ENCODE measurements at places on chromosomes 16 and 17.

GRCh38 chr17:66829386-66829864 lies 5.5 kb upstream of the CACNG5 start:
- no peak for DNase-seq

DNA sequence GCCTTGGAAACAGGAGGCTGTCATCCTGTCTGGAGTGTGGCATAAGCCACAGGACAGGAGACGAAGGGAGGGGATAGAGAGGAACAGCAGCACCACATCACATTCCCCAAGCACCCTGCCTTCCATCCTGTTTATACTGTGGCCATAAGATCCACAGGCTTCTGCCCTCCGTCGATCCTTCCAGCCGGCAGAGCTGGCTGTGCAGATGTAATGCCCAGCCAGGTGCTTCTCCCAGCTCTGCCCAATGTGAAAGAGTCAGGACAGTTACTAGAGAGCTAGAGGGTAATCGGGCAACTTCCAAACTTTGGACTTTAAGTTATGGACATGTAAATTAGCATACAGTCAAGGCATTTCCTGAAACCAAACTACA lies 368.4 kb downstream of the SOX9 start:
- no peak for DNase-seq

DNA sequence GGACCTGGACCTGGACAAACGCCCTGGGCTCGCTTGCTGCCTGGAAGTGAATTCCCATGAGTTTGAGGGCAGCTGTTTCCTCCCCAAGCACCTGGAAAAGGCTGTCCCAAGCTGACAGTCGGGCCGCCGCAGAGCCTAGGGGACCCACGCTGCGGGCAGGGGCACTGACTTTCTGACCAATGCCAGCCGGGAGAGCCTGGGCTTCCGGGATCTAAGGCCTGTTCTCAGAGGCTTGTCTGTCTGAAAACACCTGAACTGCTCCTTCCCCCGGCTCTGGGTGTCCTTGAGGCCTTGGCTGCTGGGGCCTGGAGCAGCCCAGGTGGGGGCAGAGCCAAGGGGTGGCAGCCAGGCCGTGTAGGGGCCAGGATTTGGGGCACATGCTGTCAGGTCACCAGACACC lies 72.6 kb downstream of the LMF1 start:
- no peak for DNase-seq

GRCh38 chr16:58032710-58033293 lies 7.2 kb downstream of the MMP15 start:
- no peak for DNase-seq

- no peak for DNase-seq
These were observed 45.4 kb upstream of the CCL1 start for GRCh38 chr17:34408439-34408838.

DNA sequence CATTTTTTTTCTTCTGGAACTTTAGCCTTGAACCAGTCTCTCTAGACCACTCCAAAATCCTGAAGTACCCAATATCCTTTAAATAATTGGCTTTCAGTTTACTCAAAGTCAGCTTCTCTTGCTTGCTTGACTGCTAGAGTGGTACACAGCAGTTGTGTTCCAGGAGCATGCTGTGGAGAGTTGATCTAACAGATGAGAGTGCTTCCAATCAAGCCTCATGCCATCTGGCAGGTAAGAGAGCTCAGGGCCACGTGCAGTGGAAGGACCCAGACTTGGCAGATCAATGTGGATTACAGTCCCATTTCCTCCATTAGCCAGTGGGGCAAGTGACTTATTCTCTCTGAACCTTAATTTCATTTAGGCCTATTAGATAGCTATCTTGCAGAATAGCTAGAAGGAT lies 15.7 kb downstream of the CNEP1R1 start:
- no peak for DNase-seq

DNA sequence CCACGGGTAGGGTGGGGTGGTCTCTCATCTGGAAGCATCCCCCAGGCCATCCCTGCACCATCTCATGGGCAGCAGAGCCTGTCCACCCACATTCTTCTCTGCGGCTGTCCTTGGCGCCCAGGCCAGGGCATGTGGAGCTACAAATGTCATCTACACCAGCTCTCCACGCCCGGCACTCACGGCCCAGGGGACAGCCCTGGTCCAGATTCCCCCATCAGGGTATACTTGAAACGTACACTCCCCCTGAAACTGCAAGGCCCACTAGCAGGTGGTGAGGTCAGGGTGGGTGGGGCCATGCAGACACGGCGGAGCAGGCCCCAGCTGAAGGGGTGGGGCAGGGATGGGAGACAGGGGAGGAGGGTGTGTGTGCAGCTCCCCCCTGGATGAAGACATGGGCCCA lies 3.2 kb upstream of the SOX8 start:
- no peak for DNase-seq

GRCh38 chr16:482468-483185 lies 44.9 kb upstream of the CAPN15 start:
- no peak for DNase-seq

DNA sequence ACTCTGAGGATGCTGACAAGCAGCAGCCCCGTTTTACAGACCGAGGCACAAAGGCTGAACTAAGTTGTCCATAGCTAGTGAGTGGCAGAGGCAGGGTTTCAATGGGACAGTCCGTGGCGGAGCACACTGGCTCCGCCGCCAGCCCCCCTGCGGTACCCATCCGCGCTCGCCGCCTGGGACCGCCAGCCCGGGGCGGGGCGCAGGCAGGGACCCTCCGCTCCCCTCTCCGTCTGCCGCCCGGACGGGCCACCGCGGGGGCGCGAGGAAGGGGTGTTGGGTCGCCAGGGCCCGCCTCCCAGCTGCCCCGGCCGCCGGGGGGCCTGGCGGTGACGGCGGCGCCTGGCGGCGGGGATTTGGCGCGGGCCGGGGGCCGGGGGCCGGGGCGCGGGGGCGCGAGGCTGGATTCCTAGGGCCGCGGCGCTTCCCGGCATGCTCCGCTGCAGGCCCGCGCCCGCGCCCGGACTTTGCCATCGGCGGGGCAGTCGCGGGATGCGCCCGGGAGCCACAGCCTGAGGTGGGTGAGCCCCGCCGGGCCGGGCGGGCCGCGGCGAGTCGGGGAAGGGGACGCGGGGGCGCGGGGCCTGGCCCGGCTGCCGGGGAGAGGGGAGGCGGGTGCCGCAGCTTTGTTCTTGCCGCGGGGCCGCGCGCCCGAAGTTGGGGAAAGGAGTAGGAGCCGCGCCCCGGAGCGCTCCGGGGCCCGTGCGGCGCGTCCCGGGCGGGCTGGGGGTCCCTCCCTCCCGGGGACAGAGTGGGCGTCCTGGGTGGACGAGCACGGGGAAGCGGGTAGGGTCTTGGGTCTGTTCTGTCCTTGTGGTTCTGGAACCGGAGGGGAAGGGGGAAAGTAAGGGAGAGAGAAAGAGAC lies at the start of gene TMEM98:
TSS of gene TMEM98 (plus strand) at position 430 of the 862 bp plus-strand sequence. CDS start 3,376 bp downstream, outside the sequence.
- DNase-seq, result no peak

GRCh38 chr16:66322174-66322573 lies 44.3 kb upstream of the CDH5 start:
- DNase-seq, result no peak

- no peak for DNase-seq
These were observed 40.0 kb upstream of the TAC4 start for GRCh38 chr17:49887744-49888360.

DNA sequence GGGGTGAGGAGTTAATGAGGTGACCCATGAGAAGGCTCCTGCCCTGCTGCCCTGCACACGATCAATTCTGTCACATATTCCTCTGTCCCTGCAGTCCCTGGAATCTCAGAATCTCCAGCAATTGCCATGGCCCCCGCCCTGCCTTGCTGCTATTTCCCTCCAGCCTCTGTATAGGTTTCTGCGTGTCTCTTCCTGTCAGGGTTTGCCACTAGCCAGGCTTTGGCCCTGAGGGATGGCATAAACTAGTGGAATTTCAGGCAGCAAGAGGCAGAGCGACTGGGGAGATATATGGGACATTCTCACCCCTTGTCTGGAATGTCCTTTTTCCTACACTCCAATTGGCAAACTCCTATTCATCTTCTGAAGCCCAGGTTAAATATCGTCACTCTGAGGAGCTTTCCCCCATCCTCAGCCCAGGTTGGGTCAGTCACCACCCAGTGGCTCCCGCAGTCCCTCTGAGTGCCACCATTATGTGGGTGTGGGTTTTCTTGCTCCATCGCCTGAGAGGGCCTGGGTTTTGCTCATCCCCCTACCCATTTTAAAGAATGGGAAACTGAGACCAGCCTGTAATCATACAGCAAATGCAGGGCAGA lies 15.5 kb upstream of the NATD1 start:
- no peak for DNase-seq

GRCh38 chr17:56173958-56174835 lies 20.9 kb downstream of the ANKFN1 start:
- DNase-seq, result no peak

DNA sequence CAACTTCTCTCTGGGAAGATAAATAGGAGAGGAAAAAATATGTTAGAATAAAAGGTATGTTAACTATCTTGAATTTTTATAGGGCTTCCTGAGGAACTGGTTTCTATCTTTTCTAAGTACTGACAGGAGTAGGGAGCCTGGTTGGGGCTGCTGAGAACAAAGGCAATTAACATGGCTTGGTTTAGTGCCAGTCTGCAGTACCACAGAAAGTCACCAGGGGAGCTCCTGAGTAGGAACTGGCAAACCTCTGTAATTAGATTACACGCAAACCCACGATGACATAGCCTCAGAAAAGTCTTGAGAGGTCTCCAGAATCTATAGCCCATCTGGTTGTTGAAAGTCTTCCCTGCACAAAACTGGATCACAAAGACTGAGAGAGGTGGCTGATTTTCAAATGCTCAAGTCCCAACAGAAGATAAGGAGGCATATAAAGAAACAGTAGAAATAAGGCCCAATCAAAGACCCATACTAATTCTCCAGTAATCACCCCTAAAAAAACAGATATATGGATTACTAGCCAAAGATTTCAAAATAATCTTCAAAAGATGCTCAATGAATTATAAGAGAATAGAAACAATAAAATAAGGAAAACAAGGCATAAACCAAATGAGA lies 11.7 kb upstream of the CNTNAP4 start:
- DNase-seq, result no peak

DNA sequence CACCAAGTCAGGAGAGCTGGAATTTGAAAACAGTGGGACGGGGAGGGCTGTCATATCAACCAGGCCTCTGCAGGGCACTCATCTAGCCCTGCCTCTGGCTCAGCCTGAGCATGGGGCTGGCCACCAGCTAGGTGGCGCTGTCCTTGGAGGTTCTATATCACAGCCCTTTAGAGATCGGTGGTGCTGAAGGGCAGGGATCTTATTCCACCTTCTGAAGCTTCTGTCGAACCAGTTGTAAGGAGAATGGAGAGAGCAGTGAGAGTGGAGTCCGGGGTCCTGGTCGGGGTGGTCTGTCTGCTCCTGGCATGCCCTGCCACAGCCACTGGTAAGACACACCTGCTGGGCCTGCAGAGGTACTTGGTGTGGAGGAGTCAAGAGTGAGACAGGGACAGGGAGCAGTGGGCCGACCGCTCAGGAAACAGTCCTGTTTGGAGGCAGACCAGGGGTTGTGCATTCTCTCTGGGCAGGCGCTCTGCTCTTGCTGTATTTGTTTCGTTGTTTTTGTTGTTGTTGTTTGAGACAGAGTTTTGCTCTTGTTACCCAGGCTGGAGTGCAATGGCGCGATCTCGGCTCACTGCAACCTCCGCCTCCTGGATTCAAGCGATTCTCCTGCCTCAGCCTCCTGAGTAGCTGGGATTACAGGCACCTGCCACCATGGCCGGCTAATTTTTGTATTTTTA lies at the start of gene CES3:
TSS of gene CES3 (plus strand) at position 202 of the 680 bp plus-strand sequence. CDS start at position 244, 42 bp downstream.
- DNase-seq, result no peak

DNA sequence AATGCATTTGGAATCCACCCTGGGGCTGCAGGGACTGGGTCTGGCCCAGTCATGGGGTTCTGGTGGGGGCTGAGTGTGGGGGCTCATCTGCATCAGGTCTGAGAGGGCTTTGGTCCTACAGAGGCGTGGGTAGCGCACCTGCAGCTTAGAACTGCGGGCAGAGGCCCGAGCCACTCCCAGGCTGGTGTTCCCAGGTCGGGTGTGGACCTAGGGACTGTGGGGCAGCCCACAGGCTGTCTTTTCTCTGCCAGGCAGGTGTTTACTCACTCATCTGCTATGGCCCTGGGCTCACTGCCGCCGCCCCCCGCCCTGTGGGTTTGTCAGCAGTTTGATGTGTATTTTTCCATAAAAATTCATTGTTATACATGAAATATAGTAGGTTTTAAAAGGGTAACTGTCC lies 27.0 kb upstream of the DOC2B start:
- no peak for DNase-seq

DNA sequence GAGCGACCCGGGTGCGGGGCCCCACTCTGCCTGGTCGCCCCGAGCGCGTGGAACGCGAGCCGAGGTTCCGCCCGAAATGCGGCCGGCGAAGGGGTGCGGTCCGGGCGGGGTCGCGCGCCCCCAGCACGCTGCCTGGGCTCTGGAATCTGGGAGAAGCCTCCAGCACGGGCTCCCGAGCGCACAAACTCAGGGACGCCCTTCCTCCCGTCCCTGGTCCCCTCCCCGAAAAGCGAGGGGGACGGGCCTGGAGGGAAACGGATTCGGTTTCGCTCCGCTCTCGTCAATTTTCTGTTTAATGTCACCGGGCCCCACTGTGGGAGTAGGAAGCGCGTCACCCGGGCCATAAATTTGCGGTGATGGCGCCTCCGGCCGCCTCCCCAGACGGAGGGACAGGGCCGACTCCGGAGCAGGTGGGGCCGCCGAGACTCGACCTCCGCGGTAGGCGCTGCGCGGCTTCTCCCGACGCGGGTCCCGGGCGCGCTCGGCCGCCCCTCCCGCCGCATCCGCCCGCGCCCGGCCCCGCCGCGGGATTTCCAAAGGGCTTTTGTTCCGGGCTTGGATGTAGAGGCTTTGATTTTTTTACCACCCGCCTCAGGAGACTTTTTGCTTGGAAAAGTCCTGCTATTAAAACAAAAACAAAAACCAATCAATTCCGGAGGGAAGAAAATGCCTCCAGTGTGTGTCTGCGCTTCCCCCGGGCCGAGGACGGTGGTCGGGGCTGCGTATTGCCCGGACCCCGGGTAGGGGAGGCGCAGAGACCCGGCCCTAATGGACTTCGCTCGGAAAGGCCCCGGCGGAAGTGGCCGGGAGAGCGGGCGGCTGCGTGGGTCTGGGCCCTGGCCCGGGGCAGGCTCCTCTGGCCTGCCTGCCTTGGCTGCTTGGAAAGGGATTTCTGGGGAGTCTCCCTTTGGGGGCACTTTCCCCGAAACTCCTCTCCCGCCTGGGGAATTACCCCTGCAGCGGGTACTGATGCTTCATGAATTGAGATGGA lies 7.9 kb upstream of the BAHCC1 start:
- peak; percentile 27 for DNase-seq

DNA sequence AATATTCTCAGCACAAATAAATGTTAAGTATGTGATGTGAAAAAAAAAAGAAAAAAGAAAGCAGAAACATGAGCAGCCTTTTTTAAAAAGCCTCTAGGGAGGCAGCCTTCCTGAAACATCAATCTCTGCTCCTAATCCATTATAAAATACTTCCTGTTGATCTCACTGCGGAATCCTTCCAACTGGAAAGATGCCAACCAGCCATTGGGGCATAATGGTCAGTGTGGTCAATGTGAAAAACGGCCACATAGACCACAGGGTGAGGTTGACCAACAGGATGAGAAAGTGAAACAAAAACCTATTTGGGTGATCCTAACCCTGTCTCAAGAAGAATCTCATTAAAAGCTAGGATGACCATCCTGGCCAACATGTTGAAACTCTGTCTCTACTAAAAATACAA lies 26.1 kb upstream of the ABCA8 start:
- DNase-seq, result no peak

- DNase-seq, result no peak
These were observed 6.1 kb upstream of the PRSS8 start for GRCh38 chr16:31141489-31142108.
